ENCODE measurements at places on chromosomes 2 and 18.
A peak's percentile ranks its signal among the peaks of the same experiment; 100 is the strongest.

GRCh38 chr2:205357732-205358131 is 324.6 kb upstream of the NRP2 start:
- DNase-seq, result no peak

DNA sequence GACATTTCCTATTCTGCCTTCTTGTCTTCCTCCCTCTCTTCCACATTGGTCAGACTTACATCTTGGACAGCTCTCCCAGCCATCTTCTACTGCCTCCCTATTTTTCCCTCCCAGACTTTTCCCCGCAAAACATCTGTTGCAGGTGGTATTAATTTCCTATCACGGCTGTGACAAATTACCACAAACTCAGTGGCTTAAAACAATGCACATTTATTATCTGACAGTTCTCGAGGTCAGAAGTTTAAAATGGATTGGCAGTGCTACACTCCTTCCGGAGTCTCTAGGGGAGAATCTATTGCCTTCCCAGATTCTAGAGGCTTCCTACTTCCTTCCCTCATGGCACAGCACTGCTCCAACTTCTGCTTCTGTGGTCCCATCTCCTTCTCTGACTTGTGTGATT is 33.3 kb downstream of the STRADB start:
- DNase-seq, result no peak

DNA sequence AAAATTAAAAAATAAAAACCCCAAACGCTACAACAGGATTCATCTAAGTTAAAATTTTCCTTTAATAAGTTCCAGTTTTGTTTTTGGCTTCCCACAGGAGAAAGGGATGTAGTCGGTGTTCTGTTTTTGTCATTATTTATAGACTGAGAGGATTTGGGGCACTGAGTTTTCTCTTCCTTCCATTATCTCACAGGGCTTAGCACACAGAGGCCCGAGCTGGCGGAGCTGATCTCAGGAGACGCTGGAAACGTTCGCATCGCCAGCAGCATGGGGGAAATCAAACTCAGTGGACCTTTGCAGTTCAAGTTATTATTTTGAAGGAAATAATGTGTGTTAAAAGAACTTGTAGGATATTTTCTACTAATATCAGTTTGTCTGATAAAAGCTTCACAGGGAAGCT is 669.7 kb upstream of the SALL3 start:
- DNase-seq, result no peak

DNA sequence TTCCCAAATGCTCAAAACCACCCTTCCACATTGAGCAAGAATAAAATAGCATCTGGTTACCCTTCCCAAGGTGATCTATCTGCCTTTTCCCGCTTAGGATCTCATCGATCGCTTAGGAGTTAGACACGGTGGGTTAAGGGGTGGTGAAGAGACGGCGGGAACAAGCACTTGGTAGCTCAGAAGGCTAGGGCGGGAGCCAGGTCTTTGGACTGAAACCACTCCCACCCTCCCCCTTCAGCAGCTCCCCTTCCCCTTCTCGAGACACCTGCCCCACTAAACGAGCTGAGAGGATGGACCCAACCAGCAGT is 513 bp downstream of the THOC1 start:
- peak; percentile 41 for DNase-seq

- DNase-seq, result no peak
Measured at GRCh38 chr2:160928854-160929301, 231.3 kb upstream of the TANK start.

DNA sequence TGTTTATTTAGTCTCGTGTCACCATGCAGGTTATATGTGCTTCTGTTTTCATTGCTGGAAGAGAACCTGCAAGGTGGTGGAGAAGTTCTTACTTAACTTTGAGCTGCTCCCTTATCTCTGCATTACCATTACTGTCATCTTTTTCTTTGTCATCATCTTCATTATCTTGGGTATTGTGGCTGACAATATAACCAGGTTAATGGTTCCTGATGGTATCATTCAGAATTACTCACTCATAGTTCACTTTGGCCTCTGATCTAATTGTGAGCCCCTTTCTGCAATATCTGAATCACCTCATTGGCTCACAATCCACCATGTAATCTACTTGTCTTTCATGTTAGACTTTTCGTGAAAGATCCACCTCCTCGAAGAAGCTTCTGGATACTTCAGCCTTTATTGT is 5.0 kb downstream of the CD28 start:
- no peak for DNase-seq

- no peak for DNase-seq
Measured at GRCh38 chr18:59705145-59705544, 7.9 kb upstream of the CCBE1 start.

DNA sequence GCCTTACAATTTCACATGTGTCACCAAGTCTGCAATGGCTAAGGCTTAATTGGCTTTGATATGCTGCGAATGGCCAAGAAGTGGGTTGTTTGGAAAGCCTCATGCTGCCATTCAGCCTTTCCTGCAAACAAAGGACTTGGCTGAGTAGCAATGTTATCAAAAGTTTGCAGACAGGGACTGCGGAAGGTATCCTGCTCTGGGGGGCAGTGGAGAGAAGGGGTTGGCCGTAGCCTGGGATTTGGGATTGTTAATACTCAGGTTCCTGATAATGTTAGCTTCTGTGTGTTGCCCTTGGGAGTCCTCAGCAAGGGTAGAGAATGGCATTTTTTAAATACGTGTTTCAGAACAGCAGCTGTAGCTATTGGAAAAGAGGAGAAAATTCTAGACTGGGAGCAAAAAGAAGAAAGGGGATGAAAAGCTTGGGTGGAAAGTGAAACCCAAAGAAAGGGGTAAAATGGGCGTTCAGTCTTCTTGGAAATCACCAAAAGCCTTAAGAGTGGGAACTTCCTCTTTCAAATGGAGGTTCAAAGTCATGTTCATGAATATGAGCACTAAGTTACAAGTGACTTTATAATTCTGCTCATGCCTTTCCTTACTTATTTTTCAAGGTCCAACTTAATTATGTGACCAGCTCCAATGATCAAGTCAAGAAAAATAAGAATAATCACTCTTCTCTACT is 325.1 kb downstream of the RNF144A start:
- no peak for DNase-seq

DNA sequence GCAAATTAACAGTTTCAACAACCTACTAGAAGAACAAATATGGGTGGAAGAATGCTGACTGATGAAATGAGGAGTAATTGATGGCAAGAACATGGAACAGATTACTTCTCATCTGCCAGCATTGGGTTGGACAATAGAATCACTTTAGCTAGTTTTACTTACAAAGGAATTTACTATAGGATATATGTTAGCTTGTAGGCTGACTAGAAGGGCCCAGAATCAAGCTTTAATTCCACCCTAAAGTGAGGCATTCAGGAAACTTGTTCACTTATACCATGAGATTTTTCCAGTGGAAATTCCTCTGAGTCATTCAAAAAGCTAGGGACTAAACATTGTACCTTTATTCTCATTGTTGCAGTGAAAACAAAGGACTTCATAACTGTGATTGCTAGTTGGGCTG is 5.0 kb upstream of the ZSWIM2 start:
- DNase-seq, result no peak

DNA sequence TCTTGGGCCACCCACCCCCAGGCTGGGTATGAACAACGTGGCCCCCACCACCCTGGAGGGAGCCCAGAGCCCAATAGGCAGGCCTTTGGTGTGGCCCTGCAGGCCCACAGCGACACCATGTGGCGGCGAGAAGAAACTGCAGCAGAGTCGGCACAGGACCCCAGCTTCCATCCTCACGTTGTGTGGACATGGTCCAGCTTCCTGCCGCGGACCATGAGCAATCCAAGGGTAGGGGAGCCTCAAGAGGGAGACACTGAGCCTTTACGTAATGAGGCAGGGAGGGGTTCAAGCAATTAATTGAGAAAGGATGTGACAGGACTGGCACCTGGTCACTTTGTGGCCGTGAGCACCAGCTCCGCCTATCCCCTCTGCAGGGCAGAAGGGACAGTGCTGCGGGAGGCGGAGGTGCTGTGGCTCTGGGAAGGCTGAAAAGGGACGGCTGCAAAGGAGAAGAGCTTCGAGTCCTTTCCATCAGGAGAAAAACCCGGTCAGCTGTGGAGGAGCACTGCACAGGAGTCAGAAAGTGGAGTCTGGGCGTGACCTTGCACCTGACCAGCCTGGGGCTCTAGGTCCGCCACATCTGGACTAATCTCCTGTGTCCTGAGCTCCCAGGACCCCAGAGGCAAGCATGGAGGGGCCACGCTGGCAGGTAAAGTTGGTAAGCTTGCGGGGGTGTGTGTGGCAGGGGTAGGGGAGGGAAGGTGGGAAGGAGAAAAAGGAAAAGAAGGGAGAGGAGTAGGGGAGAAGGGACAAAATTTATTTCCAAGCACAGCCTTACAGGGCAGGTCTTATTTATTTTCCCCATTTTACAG is 44.9 kb downstream of the TMEM37 start:
- peak; percentile 56 for DNase-seq

DNA sequence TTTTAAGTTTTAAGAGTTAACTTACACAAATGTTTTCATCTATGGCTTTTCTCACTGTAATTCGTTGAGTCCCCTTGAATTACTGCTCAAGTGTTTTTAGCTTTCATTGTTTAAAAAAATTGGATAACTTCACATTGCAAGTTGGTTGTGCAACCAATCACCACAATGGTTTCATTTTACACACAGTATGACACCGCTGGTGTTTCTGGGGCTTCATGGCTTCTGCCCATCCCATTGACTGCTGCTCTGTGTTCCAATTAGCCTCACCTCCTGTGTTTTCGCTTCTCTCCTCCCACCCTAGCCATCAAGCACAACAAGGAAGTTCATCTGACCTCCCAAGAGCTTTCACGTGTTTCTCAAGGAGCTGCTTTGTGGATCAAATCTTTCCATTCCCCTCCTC is 199.1 kb upstream of the CHAC2 start:
- no peak for DNase-seq

DNA sequence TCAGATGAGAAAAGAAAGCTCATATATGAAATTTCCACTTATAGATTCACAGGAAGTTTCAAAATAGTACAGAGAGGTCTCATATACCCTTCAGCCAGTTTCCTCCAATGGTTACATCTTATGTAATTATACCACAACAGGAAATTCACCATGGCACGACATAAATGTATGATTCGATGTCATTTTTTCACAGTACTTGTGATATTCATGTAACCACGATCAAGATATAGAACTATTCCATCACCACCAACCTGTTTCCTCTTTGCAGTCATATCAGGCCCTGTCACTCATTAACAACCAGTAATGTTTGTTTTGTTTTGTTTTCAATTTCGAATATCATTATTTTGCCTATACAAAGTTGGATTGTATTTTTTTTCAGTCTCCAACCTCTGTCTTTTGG is 314.3 kb upstream of the POU3F3 start:
- no peak for DNase-seq

GRCh38 chr2:219495531-219496122 is 3.1 kb upstream of the GMPPA start:
- peak; percentile 80 for DNase-seq

GRCh38 chr2:126655500-126656430 is at the start of gene GYPC:
TSS of gene GYPC (plus strand) at chr2:126656158. CDS start at chr2:126656264, 106 bp downstream.
- DNase-seq, result no peak

GRCh38 chr18:73962256-73962655 is 185.4 kb downstream of the FBXO15 start:
- no peak for DNase-seq

DNA sequence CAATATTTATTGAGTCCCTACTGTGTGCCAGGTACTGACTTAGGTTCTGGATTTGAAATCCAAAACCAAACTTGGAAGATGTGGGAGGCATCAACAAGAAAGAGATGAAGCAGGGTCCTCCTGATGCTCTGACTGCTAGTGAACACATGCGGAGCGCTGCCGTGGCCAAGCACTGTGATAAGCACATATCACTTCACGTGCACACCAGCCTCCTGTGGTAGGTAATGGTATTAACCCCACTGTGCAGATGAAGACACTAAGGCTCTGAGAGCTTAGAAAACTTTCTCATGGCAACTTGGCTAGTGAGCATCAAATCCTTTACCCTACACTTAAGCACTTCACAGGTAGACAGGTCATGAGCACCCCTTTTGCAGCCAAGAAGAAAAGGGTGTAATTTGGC is 216.1 kb downstream of the HAUS1 start:
- DNase-seq, result no peak

DNA sequence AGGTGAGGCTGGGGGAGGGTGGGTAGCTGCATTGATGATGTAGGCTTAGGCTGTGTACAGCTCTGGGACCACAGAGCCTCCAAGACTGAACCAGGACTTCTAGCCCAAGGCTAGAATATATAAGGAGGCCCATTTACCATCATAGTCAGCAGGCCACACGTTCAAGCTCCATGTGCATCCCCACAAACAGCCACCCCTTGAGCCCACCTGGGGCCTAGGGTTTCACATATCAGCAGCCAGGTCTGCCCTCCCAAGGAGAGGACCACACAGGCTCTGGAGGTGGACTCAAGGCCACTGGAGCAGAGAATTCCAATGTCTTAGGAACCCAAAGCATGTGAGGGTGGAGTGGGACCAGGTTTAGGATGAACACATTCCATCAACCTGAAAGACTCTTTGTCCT is 230.5 kb downstream of the TTC32 start:
- DNase-seq, result no peak

- no peak for DNase-seq
Measured at GRCh38 chr2:150607390-150607811, 119.9 kb upstream of the RND3 start.

GRCh38 chr2:75224636-75225094 is 25.3 kb upstream of the TACR1 start:
- DNase-seq, result no peak

GRCh38 chr2:160308915-160309314 is 108.8 kb upstream of the ITGB6 start:
- DNase-seq, result no peak

- DNase-seq, result no peak
Measured at GRCh38 chr2:155442755-155443372, 744.4 kb downstream of the KCNJ3 start.

GRCh38 chr18:79901665-79902064 is 49.8 kb downstream of the SLC66A2 start:
- DNase-seq, result no peak

DNA sequence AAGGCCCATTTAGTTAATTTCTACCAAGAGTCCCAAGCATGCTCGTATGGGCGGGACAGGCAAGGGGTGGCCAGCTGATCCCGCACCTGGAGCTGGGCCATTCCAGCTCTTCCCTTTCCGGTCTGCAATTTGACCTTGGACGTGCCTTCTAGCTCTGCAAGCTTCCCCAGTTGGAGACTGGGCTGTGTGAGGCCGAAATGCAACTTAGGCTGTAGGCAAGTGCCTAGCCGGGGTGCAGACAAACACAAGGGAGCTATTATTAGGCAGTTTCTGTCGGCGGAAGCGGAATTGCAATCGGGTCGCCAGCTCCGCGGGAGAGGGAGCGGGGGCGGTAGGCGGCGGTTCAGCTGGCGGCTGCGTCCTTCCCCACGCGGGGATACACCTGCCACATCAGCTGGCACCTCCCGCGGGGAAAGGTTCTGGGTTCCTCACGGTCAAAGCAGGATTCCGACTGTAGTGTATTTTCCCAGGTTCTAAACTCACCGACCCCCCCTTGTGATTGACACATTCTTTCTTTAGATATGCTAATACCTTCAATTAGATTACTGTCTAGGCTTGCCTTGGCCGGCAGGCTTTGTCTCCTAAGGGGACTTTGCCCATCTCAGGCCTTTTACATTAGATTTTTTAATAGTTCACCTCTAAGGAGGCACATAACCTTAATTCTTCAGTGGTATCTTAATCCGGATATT is 17.1 kb upstream of the ZNF532 start:
- no peak for DNase-seq

Data from cerebellar cortex (tissue), 1 donor.